Mucosa of descending colon (tissue), 3 donors: ENCODE measurements at places on chromosomes 13 and 19. TPM values are rescaled to one million over a fixed set of nuclear protein-coding genes. Genes with fewer than 3 reads are reported as not detected.

DNA sequence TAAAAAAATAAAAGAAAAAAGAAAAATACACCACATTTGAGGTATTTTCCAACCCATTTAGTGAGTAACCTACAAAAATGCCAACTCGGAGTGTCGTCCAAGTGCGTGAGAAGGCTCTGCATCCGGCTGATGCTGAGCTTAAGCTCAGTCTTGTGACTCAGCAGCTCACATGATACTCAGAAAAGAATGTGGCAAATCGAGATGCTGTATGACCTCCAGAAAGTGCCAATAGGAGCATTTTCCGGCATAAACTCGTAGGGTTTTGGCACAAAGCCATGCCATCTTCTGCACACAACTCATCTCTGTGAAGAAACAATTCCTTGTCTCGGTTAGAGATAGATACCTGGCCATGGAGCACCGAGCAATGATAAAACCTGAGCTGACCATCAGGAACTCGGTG is 58.5 kb downstream of the TRPM4 start:
- no peak for DNase-seq

- no peak for DNase-seq
Observed at GRCh38 chr13:103663996-103664395, 597.8 kb upstream of the SLC10A2 start.

GRCh38 chr19:15529774-15530372 is 21.5 kb downstream of the CYP4F22 start:
- DNase-seq: no peak

The PVR gene
- total RNA-seq: 39.8 TPM

GRCh38 chr13:73365252-73365651 is 306.4 kb downstream of the KLF5 start:
- no peak for DNase-seq

The MAST3 gene
- 25.2 TPM for total RNA-seq

The TEX30 gene
- total RNA-seq: 3.7 TPM

The TMEM221 gene
- total RNA-seq: 0.51 TPM

- DNase-seq: no peak
Observed at GRCh38 chr19:14774373-14774772, 4.0 kb downstream of the ADGRE2 start.

DNA sequence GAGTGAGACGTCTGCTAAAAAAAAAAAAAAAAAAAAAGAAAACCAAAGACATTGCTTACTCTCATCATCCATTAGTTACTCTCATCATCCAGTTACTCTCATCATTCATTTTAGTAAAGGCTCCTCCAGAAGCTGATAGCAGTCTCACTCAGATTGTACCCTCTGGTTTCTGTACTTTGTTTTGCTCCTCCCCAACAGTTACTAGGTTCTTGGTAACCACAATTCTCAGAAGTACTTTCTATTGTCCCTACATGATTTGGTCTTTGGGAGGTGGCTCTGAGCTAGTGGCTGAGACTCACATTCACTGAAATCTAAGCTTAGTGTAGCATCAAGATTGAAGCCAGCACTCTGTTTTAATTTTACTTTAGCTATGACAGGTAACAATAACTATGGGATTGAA is 14.3 kb downstream of the ERICH4 start:
- no peak for DNase-seq

- DNase-seq: no peak
Observed at GRCh38 chr13:26680123-26680450, 80.5 kb downstream of the GPR12 start.

DNA sequence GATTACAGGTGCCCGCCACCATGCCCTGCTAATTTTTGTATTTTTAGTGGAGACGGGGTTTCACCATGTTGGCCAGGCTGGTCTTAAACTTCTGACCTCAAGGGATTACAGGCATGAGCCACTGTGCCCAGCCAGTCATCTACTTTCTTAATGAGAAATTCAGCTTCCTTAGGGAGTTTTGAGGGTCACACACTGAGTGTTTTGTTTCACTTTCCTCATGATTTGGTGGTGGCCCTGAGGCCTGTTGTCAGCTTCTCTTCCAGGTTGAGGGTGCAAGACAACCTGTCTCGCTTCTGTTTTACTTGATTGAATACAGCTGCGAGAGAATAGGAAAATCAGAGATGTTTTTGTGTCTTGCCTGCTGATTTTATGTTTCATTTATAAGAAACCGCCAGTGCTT is 9.9 kb downstream of the FRY start:
- no peak for DNase-seq

The FCAR gene
- total RNA-seq: 1.2 TPM

GRCh38 chr19:18985257-18985656 is 44.2 kb upstream of the HOMER3 start:
- DNase-seq: no peak

The KASH5 gene
- not detected for total RNA-seq

GRCh38 chr19:33804021-33804799 is 7.5 kb downstream of the KCTD15 start:
- DNase-seq: peak; percentile 97

- DNase-seq: no peak
Observed at GRCh38 chr19:28307487-28307886, 905.5 kb downstream of the UQCRFS1 start.

The ZNF534 gene
- total RNA-seq: not detected

GRCh38 chr13:46143184-46143701 is 38.4 kb upstream of the CPB2 start:
- DNase-seq: no peak

The CBARP gene
- 0.39 TPM for total RNA-seq

The ATXN8OS gene
- not detected for total RNA-seq

The TMEM255B gene
- 6.6 TPM for total RNA-seq

GRCh38 chr19:1668486-1669270 is 16.3 kb upstream of the TCF3 start:
- no peak for DNase-seq

DNA sequence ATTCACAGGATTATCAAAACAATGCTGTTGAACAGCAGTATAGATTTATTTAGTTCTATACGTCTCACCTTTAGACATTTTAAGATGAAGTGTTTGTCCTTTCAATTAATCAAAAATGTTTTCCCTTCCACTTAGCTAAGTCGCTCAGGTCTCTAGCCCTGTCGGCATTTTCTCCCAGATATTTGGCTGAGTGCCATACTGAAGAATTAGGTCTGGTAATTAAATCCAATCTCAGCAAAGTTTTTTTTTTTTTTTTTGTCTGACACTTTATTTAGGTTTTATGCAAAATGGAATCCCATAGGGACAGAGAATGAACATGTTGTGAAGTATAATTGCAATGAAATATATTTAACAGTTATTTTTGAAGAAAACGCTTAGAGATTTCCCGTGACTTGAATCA is 44.1 kb downstream of the RFC3 start:
- no peak for DNase-seq

The SIGLEC12 gene
- total RNA-seq: not detected

DNA sequence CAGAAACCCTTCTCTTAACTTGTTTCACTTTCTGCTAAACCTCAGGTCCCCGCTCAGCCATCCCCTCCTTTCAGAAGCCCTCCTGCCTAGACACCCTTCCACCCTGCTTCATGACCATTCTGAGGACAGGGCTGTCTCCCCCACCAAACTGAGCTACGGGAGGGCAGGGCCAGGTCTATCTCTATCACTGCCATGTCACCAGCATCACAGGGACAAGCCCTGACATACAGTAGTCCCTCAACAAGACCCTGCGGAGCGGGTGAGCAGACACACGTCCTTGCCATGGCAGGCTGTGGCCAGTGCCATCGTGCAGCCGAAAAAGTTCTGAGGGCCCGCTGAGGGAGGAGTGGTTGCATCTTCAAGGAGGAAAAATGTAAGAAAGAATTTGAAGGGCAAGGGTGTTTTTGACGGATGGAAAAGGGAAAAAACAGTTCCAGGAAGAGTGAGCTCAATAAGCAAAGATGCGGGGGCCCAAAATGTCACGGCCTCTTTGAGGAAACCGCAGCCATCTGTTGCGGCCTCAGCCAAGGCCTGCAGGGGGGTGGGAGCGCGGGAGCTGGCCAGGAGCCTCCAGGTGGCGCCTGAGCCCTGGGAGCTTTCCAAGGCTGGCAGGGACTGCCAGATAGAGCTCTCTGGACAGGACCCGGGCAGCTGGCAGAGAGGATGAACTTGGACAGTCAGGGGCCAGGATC is 8.1 kb downstream of the PTGIR start:
- no peak for DNase-seq

The C1QTNF9B gene
- total RNA-seq: not detected

DNA sequence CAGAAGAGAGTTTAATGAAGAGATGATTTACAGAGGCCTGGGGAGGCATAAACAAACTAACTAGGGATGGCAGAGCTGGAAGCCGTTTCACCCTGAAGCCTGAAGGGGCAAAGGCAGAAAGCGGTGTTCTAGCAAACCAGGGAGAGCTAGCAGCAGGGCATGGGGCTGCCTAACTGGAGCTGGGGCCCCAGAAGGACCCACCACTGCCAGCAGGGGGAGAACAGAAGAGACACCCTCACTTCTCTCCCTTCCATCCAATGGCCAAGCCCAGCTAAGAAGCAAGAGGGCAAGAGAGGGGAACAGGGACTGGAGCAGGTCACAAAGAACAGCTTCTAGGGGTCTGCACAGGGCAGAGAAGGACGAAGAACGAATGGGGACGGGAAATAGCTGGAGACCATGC is 195.5 kb downstream of the KATNAL1 start:
- DNase-seq: no peak

The RFPL4A gene
- not detected for total RNA-seq

The GNA15 gene
- 4.3 TPM for total RNA-seq

The IGFL2 gene
- total RNA-seq: not detected
